Stimulated activated naive CD4-positive, alpha-beta T cell treated with Interleukin-2 at 50 U/mL for 16 hours (primary cell): ENCODE measurements at places on chromosomes 6 and 20.

- DNase-seq: peak; percentile 66
These were observed at the start of gene LIME1 for GRCh38 chr20:63735859-63736718. Gene LIME1, plus strand, starts transcription at chr20:63736664. Its CDS starts 886 bp downstream, at chr20:63737550.

- no peak for DNase-seq
These were observed 42.7 kb downstream of the RAMACL start for GRCh38 chr6:166543603-166544295.

DNA sequence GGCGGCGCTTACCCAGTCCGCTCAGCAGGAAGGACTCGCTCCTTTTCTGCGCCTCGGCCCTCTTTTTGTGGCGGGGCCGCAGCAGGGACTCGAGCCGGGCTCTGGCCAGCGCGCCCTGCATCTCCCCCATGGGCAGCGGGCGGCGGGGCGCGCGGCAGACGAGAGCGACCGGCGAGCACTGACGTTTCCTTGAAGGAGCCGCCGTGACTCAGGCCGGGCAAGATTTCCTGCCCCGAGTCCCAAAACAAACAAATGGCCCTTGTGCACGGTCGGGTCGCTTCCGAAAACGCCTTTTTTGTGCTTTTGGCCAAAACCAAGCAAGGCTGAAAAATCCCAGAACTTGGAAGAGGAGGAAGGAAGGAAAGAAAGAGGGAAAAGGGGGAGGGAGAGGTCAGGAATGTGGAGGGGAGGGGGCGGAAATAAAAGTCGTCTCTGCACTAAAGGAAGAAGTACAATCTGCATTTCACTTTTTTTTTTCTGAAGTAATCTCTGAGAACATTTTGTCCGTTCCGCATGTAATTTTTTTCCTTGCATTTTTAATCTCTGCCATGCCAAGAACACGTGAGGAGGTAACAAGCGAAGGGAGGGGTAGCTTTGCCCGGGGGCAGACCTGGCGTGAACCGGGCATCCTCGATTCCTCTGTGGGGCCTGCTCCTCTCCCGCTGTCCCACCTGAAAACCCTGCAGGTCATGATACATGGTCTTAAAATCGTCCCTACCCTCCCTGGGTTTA lies 123.3 kb upstream of the SLC2A12 start:
- DNase-seq: peak; percentile 44

DNA sequence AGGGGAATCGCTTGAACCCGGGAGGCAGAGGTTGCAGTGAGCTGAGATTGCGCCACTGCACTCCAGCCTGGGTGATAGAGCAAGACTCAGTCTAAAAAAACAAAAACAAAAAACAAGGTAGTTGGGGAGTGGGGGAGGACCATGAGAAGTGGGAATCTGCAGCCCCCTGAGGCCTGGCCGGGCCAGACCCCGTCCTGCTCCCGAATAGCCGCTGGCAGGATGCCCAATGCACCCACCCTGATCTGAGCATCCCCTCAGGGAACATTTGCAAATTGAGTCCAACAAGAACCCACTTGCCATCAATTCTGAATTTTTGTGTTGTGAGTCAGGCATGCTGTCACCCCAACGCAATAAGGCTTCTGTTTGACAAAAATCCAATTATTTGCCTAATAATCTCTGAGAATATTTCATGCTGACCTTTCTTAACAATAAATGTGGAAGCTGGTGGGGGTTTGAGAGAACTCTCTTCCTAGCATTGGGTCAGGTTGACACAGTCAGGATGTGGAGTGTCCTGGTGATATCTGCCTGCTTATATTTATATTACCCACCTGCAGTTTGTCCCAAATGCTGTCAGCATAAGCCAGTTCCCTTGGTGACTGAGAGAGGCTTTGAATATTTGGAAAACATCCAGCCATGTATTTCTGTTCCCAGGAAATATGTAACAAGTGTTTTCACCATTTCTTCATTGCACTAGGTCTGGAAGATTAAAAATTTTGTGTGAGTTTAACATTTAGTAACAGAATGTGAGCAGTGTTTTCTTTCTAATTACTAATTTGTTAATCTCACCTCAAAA lies 28.4 kb upstream of the FRMD1 start:
- DNase-seq: no peak

- DNase-seq: no peak
These were observed 95.1 kb upstream of the IYD start for GRCh38 chr6:150273457-150274309.

DNA sequence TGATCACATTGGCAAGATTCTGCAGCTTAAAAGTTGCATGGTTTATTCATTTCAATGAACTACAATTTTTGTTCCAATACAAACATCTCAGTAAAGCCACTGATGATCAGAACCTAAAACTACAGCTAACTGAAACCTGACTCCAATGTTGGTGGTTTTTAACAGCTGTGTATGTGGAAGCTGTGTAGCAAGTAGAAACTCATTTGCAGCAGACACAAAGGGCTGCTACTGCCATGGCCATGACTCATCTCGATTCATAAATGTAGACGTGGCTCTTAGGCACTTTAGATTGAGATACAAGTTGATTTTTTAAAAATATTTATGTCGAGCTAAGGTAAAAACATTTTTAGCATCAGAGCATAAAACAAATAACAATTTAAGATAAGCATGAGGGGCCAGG lies 19.5 kb upstream of the MAP3K4 start:
- no peak for DNase-seq

DNA sequence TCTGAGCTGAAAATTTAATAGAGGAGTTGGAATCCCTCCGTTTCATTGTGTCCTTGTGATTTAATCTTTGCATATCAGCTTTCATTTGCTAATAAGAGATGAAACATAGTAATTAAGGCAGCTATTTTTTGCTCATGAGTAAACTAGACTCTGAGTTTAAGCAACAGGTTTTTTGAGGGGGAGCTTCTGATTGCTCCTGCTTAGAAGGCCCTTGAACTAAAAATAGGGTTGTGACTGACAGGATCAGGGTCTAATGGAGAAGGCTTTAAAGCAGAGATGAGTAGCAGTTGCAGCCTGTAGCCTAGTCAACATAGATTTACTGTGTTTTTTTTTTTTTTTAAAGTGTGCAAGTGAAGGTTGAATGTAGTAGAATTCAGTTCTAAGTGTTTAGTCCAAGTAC lies 17.4 kb downstream of the HSF2 start:
- DNase-seq: no peak

GRCh38 chr6:124870611-124871459 lies 91.4 kb upstream of the RNF217 start:
- DNase-seq: no peak
